ENCODE measurements at places on chromosomes 7 and 10.

GRCh38 chr7:11171569-11172192, 198.0 kb downstream of the PHF14 start:
- no peak for DNase-seq

DNA sequence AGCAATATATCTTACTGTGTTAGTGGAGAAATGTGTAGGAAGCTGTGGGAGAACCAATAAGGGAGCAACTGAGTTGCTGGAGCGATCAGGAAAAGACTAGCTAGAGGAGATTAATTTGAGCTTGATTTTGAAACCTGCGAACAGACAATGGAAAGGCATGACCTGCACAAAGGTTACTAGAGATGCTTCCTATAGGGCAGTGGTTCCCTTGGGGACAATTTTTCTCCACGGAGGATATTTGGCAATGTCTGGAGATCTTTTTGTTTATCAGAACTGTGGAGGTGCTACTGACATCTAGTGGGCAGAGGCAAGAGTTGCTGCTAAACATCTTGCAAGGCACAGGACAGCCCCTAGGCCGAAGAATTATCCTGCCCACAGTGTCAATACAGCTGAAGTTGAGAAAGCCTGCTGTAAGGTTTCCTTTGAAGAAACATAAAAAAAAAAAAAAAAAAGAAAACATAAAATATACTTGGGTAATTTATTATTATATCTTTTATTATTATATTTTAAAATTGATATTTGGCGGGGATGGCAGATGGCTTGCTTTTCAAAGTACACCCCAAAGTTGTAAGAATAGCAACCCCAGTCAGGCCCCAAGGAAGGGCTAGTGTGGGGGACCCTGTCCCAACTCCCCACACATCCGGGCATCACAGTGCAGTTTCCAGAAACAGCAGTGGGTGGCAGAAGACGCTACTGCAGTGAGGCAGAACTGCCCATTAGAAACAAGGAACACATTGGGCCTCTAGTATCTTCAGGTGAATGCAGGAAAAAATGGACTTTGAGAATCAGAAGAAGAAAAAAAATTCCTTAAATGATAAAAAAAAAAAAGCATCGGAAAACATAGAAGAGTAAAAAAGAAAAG, 481.6 kb downstream of the SH2D4B start:
- peak; percentile 2 for DNase-seq

DNA sequence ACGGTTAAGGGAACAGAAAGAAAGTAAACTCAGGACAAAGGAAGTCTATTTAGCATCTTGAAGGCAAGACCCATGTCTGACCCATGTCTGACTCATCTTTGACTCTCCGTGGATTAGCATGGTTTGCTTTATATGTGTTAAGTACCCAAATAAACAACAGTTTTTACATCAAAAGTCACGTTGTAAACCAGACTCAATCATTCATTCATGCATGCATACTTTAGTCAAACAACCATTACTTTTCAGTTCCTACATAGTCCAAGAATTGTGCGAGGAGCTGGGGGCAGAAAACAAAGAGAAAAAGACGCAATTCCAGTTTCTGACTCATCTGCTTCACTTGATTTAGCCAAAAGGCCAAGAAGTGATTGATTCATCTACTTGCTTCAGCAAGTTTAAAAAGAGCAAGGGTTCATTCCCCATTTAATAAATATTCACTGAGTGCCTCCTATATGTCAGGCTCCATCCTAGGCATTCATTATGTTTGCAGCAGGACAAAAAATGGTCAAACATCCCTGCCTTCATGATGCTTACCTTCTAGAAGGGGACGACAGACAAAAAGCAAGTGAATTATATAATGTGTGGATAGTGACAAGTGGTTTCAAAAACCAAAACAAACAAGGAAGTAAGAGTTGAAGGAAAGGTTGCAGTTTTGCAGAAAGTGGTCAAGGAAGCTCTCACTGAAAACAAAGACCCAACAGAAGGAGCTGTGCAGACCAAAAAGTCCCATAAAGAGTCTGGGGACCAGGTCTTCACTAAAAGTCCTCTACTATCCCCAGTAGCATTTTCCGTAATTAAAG, 116.2 kb downstream of the FAM107B start:
- DNase-seq = peak; percentile 81

DNA sequence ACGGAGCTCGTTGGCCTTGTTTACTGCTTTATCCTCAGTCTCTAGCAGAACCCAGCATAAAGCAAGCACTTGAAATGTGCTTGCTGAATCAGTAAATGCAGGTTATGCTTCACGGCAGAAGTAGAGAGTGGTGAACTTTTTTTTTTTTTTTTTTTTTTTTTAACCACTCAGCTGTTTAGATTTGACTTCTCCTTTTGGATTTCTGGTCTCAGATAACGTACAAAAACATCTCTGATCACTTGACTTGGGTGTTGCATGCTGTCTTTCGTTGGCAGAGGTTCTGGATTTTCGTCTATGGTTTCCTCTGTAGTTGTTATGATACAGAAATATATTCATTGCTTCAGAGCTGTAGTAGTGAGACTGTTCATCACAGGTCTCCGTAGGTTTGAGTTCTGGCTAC, 242.5 kb upstream of the HABP2 start:
- DNase-seq = no peak

DNA sequence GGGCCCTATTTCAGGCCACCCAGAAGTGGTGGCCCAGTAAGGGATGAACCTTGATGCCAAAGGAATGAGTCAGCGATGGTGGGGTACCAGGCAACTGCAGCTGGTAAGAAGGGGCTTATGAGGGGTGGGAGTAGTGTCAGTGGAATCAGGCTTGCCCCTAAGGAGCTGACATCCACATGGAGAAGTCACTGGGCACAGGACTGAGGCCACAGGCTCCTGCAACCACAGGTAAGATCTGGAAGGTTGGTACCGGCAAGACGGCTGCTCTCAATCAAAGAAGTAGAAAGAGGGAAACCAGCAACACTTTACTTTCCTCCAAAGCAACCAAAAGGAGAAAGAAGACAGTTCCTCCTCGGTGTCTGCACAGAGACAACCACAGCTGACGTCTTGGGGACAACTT, 2.5 kb downstream of the GCK start:
- DNase-seq = no peak

DNA sequence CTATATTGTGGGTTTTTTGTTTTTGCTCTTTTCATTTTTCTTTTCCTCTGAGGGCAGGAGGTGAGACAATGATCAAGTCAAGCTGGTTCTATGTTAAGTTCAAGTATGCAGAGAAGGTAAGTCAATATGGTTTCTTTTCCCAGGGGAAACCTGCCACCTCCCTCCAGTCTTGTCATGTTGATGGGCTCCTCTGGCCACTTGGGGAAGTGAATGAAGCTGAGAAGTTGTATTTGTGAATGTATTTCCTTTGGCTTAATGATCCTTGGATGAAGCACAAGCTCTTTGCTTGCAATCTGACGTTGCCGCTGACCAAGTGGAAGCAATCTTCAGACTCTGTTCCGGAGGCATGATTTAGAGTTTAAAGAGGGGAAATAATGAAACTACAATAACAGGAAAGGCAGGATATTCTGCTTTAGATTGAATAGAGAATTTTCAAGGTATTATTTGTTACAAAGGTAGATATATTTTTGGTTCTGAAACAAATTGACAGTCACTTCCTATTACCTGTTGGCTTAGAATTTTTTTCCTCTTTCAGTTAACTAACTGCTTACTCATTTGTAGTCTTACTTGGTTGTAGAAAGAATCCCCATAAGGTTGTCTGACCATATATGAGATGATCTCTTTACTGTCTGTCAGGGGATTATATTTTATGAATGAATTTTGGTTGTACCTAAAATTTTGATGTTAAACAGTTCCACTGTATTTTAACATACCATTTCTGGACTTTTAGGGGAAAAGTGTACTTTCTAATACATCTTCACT, 369.6 kb downstream of the AUTS2 start:
- no peak for DNase-seq

GRCh38 chr7:132508724-132509353, 67.4 kb downstream of the PLXNA4 start:
- DNase-seq = no peak

- peak; percentile 93 for DNase-seq
Observed at GRCh38 chr7:47677664-47678063, 95.8 kb upstream of the TNS3 start.

GRCh38 chr10:3691482-3691881, 93.5 kb downstream of the KLF6 start:
- no peak for DNase-seq

DNA sequence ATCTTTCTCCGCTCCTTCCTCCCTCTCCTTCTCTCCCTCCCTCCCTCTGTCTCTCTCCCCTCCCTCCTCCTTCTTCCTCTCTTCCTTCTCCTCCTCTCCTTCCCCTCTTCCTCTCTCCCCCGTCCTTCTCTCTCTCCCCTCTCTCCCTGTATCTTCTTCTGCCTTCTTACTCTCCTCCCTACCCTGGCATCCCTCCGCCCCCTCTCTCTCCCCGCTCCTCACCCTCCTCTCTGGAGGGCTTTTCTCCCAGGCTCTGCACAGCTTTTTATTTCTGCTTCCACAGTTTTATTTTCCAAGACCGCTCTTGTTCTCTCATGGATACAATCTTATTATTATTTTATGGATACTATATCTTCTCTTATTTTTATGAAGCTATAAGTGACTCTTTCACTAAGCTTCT, 32.6 kb downstream of the AP5Z1 start:
- no peak for DNase-seq

GRCh38 chr10:102554531-102554930, 50.8 kb downstream of the SUFU start:
- DNase-seq = no peak

- DNase-seq = no peak
Observed at GRCh38 chr7:110105307-110105706, 985.6 kb upstream of the LRRN3 start.

GRCh38 chr7:19377611-19378344, 232.6 kb upstream of the FERD3L start:
- DNase-seq = peak; percentile 73

GRCh38 chr7:34747867-34748727, 90.1 kb downstream of the NPSR1 start:
- DNase-seq = peak; percentile 92

- DNase-seq = no peak
Observed at GRCh38 chr10:13233358-13233757, 816 bp downstream of the UCMA start.

DNA sequence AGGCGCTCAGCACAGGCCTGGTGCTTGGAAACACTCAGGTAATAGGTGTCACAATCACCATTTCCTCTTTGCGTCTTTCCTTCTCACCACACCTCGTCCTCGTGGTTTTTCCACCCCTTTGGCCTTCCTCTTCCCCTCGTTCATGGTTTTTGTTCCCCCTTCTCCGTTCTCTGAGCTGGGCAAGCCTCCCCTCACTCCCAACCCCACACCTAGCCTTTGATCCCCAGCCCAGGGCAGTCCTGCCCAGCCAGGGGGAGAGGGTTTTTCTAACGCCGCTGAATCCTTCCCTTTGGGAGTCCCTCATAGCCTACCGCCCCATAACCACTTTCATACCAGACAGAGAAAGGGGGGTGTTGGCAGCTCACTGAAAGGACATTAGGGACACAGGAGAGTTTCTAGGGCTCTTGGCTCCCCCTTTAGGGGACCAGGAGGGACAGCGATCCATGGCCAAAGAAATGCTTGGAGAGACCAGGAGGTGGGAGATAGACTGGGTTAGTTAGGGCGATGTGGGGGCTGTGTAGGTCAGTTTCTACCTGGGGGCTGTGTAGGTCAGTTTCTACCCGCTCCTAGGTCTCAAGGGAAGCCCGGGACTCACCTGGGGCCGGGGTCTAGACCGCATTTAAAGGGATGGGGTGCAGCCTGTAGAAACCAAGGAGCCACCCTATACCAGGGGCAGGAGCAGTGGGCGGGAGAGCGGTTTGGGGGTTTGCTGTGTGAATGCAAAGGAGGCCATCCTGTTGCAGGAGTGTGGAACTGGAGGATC, 1.4 kb downstream of the EPHB4 start:
- peak; percentile 69 for DNase-seq

- peak; percentile 13 for DNase-seq
Observed at GRCh38 chr7:21903020-21903786, 42.5 kb downstream of the CDCA7L start.

DNA sequence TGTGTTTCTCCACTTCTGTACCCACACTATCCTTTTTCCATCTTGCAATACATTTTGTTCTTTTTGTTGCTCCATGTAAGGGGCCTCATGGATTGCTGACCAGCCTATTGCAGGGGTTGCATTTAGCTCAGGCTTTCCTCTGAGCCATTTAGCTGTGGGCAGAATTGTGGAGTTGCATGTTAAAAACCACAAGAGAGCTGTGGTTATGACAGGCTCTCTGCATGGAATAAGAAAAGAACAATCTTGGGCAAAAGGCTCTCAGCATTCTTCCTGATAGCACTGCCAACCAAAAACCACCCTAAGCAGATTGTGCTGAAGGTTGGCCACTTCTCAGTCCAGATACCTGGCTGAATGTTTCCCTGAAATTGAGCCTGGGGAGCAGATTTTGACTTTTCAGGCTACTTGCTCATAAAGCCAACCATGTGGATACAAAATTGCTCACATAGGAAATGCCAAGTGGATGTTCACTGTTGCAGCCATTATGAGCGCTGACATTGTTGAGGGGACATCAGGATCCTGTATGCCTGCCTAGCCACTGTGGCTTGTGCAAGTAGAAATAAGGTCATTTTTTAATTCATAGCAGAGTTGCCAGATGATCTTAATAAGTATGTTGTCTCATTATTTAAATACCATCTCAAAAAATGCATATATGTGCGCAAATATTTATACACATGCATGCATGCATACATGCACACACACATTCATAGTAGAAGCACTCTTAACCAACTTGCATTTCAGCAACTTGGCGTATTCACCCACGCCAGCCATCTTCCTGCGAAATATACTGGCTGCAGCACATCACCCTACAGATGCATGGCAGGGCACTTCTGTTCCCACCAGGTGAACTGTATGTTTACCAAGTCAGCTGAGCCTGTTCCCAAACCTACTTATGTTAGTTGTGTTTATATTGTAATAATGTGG, 695.4 kb downstream of the LRMDA start:
- no peak for DNase-seq

GRCh38 chr10:95329296-95329695, 38.5 kb upstream of the PDLIM1 start:
- no peak for DNase-seq

GRCh38 chr7:137458399-137458798, 114.9 kb upstream of the PTN start:
- no peak for DNase-seq

DNA sequence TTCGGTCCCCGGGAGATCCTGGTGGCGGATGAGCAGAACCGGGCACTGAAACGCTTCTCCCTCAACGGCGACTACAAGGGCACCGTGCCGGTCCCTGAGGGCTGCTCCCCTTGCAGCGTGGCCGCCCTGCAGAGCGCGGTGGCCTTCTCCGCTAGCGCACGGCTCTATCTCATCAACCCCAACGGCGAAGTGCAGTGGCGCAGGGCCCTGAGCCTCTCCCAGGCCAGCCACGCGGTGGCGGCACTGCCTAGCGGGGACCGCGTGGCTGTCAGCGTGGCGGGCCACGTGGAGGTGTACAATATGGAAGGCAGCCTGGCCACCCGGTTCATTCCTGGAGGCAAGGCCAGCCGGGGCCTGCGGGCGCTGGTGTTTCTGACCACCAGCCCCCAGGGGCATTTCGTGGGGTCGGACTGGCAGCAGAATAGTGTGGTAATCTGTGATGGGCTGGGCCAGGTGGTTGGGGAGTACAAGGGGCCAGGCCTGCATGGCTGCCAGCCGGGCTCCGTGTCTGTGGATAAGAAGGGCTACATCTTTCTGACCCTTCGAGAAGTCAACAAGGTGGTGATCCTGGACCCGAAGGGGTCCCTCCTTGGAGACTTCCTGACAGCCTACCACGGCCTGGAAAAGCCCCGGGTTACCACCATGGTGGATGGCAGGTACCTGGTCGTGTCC, 3.7 kb downstream of the TRIM56 start:
- no peak for DNase-seq

- no peak for DNase-seq
Observed at GRCh38 chr7:77918676-77919075, 120.1 kb downstream of the PHTF2 start.

Data from EL (cell line).